ENCODE measurements at places on chromosomes 16 and 17.
A peak's percentile ranks its signal among the peaks of the same experiment; 100 is the strongest.

DNA sequence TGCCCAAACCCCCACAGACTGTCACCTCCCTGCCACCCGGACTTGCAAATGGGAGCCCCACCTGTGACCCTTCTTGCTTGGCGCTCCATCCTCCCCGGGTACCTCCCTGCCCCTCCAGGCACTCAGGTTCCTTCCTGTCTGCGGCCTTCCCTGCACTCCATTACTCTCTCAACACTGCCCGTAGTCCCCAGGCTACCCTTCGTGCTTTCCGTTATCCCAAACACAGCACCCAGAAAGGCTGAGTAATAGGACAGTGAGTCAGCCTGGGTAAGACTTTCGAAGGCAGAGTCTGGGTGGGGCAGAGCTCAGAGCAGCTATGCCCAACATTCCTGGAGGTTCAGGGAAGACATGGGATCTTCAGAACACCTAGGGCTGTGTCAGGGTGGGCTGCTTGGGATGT is 16.6 kb upstream of the C16orf74 start:
- no peak for DNase-seq

DNA sequence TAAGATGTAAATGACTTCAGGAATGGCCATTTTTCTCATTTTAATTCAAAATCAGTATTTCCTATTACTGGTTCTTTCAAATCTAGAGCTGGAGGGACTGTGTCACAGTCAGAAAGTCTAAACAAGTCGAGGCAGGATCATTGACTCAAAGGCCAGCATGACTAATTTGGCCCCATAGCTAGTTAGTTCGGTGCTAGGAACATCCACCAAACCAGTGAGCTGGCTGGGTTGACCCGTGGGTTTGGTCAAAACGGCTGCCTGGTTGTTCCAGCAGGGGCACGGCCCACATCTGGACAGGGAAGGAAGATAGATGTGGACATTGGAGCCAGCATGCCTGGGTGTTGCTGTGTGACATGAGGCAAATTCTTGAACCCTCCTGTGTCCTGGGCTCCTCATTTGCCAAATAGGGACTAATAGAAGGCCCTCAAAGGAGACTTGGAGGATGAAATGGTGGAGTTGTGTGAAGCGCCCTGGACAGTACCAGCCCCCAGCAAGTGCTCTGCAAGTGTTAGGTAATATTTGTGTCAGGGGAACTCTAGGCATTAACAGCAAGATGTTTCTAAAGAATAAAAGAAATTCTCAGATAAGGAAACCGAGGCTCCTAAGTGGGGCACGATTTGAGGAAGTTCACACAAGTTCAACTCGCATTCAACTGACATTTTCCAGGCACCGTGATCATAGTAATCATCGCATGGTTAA is 46.2 kb downstream of the MEOX1 start:
- DNase-seq = no peak

GRCh38 chr16:49592546-49593423 is 219.2 kb downstream of the C16orf78 start:
- DNase-seq = no peak

DNA sequence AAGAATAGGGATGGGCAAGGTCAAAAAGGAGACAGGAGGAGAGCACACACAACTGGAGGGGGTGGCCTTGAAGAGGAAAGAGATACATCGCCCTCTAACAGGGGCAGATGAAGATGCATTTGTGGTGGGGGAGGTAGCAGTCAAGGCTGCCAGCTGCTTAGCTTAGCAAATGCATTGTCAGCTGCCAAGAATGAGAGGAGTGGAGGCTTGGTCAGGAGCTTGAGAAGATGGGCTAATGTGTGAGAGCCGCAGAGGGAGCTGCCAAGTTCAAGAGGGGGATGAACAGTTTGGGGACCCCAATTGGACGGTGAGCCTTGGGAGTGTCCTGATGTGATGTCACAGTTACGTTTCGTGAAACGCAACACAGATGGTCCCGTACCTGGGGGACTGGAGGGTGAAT is 28.9 kb upstream of the GNA13 start:
- DNase-seq = no peak

GRCh38 chr17:73754886-73755400 is 110.7 kb upstream of the SDK2 start:
- no peak for DNase-seq

DNA sequence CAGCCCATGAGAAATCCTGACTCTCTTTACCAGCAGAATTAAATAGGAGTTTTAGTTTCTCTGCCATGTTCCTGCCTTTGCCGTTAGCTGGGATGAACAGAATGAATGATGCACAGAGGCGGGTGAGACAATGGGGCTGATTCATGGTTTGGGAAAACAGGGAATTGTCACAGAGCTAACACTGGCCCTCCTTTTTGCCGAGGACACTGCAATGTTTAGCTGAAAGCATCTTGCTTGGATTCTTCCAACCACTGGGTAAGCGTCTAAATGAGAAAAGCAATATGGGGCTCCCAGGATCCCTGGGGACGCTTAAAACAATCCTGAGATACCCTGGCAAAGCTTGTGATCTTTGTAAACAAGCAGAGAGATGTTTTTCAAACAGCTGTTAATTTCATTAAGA is 12.8 kb upstream of the PAFAH1B1 start:
- no peak for DNase-seq

GRCh38 chr17:81027038-81027437 is 7.9 kb upstream of the BAIAP2 start:
- no peak for DNase-seq

GRCh38 chr17:73316919-73317505 is 5.2 kb upstream of the CDC42EP4 start:
- no peak for DNase-seq

DNA sequence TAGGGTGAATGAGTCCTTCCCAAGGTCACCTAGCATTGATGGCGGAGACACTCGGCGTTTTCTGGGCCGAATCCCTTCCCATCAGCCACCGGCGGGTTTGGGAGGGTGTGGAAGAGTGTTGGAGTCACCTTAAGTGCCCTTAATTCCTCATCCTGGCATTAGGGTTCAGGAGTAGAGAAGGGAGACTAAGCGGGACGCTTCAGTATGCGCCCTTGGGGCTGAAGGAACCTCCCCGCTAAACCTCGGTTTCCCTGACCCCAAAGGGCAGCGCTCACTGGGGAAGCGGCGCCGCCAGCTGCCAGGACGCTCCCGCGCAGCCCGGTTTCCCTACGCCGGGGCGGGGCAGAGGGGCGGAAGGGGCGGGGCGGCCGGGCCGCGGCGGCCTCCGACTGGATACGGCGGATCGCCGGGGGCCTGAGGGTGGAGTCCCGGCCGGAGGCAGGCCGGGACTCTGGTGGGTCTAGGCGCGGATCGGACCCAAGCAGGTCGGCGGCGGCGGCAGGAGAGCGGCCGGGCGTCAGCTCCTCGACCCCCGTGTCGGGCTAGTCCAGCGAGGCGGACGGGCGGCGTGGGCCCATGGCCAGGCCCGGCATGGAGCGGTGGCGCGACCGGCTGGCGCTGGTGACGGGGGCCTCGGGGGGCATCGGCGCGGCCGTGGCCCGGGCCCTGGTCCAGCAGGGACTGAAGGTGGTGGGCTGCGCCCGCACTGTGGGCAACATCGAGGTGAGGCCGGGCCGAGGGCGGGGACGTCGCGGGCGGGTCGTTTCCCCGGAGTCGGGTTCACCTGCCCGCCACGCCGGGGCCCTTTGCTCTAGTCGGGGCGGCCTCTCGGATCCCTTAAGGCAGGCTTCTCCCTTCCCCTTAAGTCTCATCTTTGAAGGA is at the start of gene DHRS11:
Gene DHRS11, plus strand, starts transcription at position 446 of the 882 bp plus-strand sequence. Its CDS starts 131 bp downstream, at position 577.
- peak; percentile 63 for DNase-seq

DNA sequence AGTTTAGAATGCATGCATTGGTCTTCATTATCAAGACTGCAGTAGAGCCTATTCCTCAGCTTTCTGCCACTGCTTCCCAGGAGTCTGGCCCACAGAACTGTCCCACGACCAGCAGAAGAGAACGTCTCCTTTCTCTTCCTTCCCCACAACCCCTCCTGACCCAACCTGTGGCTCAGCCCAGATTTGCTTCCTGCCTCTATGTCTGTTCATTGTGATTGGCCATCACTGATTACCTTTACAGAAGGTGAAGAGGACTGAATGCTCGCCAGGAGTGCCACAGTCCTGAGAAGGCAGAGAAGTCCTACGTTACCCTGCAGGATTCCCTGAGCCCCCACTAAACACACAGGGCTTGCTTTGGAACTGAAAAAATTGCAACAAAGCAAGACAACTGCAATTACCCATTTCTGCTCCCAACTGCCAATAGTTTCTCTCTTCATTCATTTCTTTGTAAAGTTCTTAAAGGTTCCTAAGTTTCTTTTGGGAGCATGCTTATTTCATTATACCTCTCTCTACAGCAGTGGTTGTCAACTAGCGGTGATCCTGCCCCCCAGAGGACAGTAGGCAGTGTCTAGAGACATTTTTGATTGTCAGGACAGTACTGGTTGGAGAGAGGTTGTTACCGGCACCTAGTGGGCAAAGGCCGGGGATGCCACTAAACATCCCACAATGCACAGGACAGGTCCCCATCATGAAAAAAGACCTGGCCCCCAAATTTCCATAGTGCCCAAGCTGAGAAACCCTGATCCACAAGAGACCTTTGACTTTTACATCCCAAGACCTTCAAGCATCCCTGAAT is 4.5 kb upstream of the NAT9 start:
- DNase-seq = no peak

DNA sequence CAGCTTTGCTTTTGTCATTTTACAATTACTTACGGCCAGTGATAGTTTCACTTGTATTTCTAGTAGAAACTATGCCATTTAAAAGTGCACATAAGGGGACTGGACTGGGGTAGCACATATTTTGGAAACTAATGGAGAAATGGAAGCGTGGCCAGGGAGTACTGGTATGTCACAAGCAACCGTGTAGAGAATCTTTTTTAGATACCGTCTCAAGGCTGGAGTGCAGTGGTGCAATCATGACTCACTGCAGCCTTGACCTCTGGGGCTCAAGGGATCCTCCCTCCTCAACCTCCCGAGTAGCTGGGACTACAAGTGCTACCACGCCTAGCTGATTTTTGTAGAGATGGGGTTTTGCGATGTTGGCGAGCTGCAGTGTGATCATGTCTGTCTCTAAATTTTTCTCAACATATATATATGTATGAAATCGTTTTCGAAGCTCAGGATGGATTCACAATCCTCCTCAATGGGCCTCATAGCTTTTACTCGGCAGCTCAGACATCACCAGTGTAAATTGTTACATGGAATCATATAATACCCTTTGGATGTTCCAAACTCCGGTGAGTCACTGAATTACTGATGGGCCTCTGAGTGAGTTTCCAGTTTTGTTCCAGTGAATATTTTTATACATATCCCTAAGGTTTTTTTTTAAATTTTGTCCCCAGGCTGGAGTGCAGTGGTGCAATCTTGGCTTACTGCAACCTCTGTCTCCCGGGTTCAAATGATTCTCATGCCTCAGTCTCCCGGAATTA is 51.7 kb downstream of the ZNF778 start:
- DNase-seq = no peak

- no peak for DNase-seq
These were observed 597 bp downstream of the OVCA2 start for GRCh38 chr17:2042390-2042847.

DNA sequence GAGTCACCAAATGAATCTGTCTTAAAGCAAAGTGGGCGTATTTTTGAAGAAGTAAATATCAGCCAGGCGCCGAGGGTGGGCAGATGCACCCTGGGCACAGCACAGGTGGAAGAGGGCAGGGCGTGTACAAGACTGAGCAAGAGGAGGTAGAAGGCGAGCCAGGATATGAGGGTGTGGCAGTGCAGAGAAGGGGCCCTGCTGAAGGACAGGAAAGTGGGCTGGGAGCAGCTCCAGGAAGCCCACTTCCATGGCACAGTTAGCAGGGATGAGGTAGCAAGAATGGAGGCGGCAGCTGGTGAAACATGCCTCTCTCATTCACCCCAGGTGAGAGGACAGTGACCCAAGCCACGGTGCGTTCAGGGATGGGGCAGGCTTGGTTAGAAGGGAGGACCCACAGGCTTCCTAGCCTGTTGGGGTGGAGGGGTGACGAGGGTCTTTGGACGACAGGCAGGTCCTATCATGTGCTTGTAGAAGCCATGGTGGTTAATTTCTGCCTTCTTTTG is 149.3 kb downstream of the CLEC16A start:
- no peak for DNase-seq

Measured in DMS79 treated with DMSO at 0.1 percent for 48 hours (cell line).